Inflammatory macrophage (primary cell): ENCODE measurements at places on chromosomes 16 and 17.

- no peak for DNase-seq
These were observed 6.5 kb upstream of the PNPO start for GRCh38 chr17:47934856-47935255.

DNA sequence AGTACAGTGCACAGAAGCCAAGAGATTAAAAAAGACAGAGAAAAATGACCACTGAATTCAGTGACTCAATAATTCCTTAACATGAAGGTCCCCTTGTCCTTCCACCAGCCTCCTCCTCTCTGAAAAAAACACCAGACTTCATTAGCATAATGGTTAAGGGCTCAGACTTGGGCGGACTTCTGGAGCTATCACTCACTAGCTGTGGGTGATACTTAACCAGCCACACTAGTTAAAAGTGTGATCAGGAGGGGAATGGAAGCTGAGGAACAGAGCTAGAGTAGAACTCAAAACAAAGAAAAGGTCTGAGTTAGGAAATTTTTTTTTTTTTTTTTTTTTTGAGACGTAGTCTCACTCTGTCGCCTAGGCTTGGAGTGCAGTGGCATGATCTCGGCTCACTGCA, 23.2 kb downstream of the ZNF652 start:
- peak; percentile 17 for DNase-seq

DNA sequence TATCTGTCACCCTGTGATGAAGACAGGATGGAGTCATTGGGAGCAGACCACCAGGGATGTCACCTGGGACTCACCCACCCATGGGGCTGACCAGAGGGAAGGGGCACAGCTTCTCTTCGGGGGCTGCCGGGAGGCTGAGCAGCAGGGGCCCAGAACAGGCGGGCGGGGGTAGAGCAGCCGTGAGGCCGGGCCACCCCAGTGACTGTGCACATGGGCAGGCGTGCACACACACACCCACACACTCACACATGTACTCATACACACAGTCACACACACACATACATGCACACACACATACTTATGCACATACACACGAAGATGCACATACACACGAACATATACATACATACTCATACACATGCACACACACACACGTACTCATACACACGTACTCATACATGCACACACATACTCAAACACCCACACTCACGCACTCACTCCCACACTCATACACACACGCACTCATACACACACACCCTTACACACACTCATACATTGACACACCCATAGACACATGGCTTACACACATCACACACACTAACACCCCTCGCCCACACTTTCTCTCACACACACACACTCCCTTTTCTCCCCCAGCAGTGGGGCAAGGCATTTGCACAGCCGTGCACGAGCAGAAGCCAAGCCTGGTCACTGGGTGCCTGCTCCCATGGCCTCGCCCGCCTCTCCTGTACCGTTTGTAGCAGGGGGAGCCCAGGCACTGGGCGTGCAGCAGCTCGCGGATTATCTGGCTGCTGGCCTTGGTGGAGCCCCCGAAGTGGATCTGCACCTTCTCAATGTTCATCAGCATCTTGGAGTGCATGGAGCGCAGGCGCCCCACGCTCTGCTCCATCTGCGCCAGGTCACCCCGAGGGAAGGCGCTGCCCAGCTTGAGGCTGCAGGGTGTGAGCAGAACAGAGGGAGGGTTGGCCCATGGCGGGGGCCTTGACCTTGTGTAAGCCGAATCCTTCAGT, 12.4 kb downstream of the UBALD2 start:
- DNase-seq, result no peak

GRCh38 chr17:10420811-10421210, 939 bp downstream of the MYH8 start:
- no peak for DNase-seq

DNA sequence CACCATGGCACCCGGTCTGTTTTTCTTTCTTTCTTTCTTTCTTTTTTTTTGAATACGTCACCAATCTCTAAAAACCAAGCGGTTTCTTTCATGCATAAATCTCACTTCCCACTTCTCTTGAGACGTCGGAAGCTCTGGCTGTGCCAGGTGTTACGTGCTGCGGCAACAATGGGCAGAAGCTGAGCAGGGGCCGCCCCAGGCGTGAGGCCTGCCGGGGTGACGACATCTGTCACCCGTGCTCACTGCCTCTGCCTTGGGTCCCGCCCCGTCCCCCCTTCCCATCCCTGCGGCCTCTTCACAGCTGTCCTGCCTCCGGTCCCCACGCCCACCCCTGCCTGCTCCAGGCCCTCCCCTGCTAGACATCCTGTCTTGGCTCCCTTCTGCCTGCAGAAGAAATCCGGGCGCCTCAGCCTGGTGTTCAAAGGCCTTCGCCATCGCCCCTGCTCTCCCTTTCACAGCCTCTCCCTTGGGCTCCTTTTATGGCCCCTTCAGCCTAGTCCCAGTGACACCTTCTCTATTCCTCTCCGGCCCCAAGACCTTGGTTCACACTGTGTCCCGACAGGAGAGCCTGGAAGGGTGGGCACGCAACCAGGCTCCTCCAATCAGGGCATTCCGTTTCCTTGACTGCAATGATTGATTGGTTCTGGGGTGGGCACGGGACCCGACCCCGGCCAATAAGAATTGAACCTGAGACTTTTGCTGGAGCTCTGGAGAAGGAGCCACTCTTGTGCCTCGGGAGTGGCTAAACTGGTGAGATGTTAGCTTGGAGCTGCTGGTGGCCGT, 4.8 kb downstream of the P2RX1 start:
- peak; percentile 29 for DNase-seq

DNA sequence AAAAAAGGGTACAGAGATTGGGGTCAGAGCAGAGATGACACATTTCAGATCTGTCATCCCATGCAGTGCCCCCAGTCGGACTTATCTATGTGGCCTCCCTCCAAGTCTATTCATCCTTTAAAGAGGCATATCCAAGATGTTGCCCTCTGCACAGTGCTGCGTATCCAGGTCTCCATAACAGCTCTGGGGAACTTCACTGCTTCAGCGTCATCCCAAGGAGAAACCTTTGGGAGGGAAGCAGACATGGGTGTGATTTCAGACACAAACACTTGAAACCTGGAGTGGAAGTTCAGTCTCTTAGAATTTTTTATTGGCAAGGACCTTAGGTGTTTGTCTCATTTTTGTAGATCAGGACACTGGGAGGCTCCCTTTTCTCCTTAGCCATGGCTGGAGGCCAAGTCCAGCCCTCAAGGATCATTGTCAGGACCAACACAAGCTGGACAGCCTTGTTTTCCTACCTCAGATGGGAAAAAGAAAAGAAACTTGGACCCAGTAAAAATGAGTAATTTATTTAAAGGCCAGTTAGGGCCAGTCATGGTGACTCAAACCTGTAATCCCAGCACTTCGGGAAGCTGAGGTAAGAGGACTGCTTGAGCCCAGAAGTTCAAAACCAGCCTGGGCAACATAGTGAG, 23.9 kb upstream of the NLK start:
- no peak for DNase-seq

DNA sequence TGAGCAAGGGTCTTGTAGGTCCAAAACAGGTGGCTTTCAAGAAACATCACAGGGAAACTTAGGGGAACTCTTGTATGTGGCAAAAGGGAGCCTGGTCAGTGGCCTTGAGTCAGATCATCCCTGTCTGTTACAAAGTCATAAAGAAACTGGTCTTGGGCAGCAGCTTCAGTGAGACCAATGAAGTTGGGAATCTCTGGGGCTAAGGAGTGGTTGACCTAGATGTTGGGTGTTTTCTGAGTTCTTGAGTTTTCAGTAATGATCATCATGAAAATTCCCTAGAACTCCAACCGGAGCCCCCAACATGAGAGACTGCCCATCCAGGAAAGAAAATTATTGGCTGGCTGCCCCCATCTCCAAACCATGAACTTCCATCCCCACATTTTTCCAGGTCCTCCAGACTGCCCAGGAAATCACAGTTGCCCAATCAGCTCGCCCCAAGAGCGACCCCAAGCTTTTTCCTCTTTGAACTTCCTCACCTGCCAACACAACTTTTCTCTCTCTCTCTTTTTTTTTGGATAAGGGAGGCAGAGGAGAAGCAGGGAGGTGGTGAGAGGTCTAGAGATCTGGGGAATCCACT, 3.9 kb downstream of the CCR7 start:
- DNase-seq, result no peak

- DNase-seq, result no peak
These were observed 10.6 kb downstream of the AARSD1 start for GRCh38 chr17:42953669-42954068.
